ENCODE measurements at places on chromosomes 13 and 19.
A peak's percentile ranks its signal among the peaks of the same experiment; 100 is the strongest.

- DNase-seq = no peak
These were observed 148.6 kb upstream of the SOX21 start for GRCh38 chr13:94860981-94861407.

DNA sequence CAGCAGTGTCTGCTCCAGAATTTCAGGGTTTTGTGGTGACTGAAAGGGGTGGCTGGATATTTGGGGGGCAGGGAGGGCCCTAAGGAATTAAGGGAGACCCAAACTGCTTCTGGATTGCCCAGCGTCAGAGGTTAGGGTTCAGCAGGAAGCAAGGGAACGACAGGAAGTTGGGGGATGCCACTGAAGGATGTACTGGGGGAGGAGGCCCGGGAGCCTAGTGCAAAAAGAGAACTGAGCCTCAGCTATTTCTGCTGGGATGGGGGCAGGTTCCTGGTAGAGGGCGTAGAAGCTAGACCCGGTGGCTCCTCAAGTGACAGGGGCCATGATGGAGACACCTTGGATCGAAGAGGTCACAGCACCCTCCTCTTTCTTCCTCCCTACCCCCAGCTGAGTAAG, 1.1 kb downstream of the CYP2S1 start:
- no peak for DNase-seq

DNA sequence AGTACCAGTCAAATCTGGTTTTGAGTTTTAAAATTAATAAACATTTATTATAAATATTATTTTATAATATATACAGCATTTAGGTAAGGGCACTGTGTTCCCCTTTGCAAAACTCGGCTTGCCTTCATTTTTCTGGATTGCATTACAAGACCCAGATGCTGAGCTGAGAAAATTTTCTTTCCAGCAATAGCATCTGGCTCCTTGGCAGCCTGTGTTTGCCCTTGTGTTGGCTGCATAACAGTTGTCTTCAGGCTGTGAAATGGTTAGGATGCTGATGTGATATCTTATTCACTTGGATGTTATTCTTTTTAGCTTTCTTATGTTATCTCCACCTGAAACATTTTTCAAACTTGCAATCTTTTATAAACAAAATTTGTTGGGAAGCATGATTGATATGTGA, 784.4 kb downstream of the DACH1 start:
- DNase-seq = no peak

DNA sequence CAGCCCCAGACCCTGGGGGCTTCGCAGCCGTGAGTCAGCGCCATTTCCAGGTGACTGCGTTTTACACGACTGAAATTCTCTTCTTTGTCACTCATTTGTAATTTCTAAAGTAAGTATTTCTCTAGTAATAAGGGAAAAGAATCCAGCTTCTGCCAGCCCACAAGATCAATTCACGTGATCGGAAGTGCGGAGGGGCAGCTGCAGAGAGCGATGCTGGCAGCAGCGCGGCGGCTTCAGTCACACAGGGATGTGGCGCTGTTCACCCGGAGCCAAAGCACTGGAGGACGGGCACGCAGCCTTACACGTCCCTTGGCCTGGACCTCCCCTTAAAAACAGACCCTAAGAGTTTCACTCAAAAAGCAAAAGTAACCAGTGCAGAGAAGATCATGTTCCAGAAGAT, 18.4 kb downstream of the GRTP1 start:
- DNase-seq = no peak

DNA sequence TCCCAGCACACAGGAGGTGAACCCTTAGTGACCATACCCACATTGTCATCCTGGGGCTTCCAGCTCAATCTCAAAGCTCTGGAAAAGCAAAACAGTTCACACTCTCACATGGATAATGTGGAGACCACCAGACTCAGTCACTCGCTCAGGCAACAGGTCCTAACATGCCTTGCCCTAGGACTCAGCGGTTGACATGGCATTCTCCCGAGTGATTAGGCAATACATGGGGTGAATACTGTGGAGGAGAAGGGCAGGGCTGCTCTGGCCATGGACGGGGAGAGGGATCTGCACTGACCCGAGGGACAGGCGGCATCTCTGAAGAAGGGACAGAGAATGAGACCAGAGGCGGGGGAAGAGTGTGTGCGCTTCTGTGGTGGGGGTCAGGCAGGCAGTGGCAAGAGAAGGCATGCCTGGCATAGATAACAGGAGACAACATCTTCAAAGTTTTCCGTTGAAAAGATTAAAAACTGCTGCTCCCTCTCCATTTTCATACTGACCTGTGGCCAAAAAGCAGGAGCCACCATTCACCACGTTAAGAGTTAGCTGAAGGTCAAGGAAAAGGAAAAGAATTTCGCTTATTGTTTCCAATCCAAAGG, 44.5 kb upstream of the EPHX3 start:
- no peak for DNase-seq

GRCh38 chr19:56930647-56931535, 90.4 kb upstream of the PEG3 start:
- DNase-seq = no peak

- no peak for DNase-seq
These were observed 8.4 kb upstream of the ZNF554 start for GRCh38 chr19:2811221-2811722.

DNA sequence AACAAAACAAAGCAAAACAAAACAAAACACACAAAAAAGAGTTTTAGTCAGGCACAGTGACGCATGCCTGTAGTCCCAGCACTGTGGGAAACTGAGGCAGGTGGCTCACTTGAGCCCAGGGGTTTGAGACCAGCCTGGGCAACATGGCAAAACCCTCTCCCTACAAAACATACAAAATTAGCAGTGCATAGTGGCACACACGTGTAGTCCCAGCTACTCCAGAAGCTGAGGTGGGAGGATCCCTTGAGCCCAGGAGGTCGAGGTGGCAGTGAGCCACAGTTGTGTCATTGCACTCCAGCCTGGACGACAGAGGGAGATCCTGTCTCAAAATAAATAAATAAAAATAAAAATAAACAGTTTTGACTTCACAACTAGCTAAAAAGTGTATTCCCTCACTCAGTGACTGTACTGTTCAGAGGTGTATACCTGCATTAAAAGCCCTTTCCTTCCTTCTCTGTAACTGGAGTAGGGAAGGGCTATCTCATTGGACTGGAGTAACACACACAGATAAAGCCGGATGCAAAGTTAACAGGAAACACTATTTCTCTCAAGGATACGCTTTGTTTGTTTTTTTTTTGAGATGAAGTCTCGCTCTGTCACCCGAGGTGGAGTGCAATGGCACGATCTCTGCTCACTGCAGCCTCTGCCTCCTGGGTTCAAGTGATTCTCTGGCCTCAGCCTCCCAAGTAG, 3.7 kb upstream of the BAX start:
- DNase-seq = no peak

DNA sequence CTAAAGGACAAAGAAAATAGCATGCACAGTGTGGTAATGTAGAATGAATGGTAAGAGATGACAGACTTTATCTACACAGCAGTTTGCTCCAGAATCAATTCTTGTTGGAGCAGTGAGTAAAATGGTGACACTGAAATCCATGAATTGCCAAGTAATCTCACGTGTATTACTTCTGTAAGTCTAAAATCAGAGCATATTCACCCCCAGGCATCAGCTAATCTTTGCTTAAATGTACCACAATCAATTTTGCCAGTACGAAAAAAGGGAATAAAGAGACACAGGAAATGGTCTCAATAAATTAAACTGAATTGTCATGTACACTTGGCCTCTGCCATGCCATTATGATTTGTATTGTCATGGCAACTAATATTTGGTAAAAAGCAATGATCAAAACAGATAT, 294.2 kb downstream of the PCDH17 start:
- DNase-seq = no peak

- DNase-seq = no peak
These were observed 150.3 kb downstream of the KATNAL1 start for GRCh38 chr13:30156826-30157615.

- no peak for DNase-seq
These were observed 118.5 kb downstream of the ATP8A2 start for GRCh38 chr13:25490236-25490635.

- DNase-seq = no peak
These were observed 43.0 kb downstream of the RB1 start for GRCh38 chr13:48346583-48346982.

DNA sequence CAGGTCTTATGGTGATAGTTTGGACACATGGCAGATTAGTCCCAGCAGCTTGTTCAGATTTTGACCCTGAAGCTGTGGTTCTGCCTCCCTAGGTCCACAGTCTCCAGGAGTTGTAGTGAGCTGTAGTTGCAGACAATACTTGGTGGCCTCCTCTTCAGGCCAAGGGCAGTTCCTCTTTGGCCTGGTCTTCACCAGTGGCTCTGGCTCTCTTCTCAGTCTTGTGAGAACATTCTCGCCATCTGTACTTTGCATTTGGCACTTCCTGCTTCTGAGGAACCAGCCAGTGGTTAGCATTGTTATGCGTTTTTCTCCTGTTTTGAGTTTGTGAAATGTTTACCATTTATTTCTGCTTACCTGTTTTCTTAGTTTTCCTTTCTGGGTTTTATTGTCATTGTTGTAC, 40.7 kb downstream of the PCCA start:
- DNase-seq = no peak

DNA sequence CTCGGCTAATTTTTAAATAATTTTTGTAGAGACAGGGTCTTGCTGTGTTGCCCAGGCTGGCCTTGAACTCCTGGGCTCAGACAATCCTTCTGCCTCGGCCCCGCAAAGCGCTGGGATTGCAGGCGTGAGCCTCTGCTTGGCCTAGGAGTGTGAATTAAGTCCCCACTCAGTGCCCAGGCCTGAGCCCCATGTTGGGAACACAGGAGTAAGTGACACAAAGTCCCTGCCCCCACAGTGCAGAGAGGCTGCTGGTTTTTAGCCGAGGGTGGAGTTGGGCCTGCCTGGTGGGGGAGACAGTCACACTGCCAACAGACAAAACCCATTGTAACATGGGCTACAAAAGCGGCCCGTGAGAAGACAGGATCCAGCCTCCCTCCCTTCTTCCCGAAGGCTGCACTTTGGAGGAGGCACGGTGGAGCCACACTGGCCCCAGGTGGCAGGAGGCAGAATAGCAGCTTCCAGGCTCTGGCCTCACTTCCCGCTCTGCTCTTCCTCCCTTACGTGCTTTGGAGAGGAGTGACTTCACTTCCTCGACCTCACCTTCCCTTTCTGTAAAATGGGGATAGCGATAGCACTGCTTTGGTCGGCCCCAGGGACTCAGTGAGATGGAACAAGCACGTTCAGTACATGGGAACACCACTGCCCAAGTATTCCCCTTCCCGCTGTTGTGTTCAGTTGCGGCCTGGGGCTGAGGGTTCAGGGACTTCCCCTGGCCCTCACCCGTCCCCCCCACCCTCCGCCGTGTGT, 15.2 kb upstream of the EHD2 start:
- peak; percentile 27 for DNase-seq

DNA sequence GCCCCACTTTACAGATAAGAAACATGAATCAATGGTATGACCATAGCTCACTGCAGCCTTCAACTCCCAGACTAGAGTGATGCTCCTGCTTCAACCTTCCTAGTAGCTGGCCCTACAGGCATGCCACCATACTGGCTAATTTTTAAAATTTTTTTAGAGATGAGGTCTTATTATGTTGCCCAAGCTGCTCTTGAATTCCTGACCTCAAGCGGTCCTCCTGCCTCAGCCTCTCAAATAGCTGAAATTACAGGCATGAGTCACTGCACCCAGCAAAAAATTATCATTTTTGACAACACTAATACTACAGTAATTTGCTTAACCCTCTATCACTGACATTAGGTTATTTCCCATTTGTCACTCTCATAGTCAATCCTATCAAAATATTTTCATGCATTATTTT, 14.7 kb downstream of the CAB39L start:
- no peak for DNase-seq

DNA sequence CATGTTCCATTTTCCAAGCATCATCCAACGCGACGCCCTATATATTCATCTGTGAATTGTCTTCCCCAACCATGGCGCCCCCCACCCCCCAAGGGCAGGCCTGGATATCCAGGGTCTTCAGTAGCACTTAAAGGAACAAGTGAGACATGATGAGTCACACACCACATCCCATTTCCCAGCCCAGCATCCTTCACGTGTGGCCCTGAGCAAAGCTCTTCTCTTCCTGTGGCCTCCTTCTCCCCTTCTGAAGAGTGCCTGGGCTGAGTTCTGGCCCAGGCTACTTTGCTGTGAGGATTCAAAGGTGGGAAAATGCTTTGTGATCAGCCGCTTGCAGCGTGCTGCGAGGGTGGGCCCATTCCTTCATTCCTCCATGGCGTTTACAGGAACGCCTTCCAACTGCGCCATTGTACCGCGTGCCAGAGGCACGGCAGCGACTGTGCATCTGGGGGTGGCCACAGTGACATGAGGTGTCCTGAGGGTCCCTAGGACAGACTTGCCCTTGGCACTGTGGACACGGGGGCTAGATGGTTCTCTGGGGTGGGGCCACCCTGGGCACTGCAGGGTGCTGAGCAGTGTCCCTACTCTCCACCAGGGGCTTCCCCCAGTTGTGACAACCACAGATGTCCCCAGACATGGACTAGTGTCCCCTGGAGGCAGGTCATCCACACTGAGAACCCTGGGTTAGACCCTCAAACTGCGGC, 11.7 kb downstream of the PLIN4 start:
- no peak for DNase-seq

DNA sequence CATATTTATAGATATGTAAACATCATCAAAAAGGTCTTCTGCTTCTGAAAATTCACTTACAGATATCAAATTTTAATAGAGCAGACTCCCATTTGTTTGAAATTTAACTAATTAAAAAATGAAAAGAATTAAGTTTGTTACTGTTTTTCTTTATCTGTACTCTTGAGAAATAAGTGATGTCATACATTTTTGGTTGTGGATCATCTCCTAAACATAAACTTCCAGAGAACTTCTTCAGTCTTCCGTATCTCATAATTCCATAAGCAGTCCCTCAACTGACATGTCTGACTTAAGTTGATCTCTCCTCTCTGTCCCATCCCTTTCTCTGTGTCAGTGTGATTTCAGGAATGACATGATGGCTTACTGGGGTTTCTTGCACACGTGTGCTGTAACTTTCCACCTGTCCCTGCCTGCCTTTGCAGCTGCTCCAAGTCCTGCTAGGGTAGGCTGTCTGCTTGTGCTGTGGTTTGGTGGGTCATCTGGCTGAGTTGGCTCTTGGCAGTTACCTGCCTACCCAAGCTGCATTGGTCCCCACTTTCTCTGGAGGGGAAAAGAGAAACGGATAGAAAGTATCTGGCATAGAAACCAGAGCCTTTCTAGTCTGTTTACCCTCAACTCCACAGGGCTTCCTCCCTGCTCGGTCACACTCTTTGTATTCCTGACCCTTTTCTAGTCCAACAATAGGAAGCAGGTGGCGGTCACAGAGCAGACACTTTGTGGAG, 127.1 kb downstream of the GGACT start:
- DNase-seq = no peak

GRCh38 chr19:51124729-51125128, at the start of gene SIGLEC9:
Gene SIGLEC9 (plus strand): TSS chr19:51124906. CDS start chr19:51124975, 69 bp downstream.
- no peak for DNase-seq

GRCh38 chr19:50705422-50706019, 14.1 kb downstream of the SHANK1 start:
- no peak for DNase-seq

DNA sequence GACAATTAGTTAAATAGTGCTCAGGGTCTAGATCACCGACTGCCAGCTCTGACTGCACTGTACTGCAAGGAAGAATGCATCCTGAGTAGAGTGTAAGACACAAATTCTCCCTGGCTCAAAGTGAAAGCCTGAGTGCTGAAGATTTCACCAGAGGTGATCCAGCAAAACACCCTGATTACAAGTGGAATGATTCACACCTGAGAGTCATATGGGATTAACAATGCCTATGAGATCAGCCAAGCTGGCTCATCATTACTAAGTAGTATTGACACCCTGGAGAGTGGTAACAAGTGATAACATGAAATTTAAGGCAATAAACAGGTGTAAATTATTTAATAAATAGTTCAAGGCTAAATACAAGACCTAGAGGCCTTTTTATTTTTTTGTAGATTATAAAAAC, 403.8 kb upstream of the PRR20A start:
- no peak for DNase-seq

GRCh38 chr13:35978607-35979316, 152.4 kb downstream of the DCLK1 start:
- DNase-seq = no peak
